ENCODE measurements at places on chromosomes 5 and 9.

- DNase-seq = no peak
Measured at GRCh38 chr9:35619800-35620158, 1.6 kb upstream of the CD72 start.

DNA sequence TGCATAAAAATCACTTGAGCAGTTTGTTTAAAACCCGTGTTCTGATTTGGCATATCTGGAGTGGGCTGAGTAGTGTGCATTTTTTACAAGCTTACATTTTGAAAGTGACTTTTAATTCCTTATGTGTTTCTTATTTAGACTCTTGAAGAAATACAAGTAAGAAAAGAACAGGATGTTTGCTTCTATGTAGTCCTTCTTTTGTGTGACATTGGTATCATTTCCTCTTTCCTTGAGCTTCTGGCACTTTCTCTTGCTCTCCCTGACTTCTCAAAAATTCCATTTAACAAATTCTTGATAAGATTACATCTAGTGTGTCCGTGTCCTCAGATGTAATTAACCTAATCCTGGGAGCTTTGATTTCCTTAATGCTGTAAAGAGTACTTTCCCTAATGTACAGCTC is 12.5 kb downstream of the GARNL3 start:
- DNase-seq = no peak

- DNase-seq = no peak
Measured at GRCh38 chr9:19424176-19424779, 15.5 kb downstream of the ACER2 start.

DNA sequence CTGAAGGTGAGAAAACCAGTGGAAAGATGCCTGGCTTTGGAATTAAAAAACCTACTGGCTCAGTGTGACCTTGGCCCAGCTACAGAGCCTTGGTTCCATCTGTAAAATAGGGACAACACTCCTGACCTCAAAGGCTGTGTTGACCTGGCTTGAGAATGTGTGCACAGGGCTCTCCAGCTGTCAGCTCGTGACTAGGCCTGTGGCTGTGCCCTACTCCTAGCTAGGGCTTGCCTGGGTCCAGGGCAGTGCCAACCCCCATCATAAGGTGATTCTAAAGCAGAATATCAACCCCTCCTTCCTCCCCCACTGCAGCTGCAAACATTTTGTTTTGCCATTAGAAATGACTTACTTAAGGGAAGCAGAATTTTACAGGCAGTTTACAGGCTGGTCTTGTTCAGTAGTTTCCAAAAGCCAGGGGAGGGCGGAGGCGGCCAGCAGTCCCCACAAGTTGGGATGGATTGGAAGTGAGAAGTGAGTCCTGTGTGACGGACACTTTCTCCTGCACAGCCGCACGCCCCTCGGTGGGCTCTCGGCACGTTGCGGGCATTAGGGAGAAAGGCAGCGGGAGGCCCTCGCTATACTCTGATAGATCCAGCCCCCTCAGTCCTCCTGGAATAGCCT is 7.3 kb downstream of the PITX1 start:
- no peak for DNase-seq

DNA sequence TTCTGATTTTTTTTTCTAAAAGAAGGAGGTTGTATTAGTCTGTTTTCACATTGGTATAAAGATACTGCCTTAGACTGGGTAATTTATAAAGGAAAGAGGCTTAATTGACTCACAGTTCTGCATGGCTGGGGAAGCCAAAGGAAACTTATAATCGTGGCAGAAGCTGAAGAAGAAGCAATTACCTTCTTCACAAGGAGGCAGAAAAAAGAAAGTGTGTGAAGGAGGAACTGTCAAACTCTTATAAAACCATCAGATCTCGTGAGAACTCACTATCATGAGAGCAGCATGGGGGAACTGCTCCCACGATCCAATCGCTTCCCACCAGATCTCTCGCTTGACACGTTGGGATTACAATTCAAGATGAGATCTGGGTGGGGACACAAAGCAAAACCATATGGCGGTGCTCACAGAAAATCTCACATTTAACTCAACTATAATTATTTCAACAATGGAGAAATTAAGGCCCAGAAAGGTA is 27.1 kb downstream of the DPYSL3 start:
- no peak for DNase-seq

DNA sequence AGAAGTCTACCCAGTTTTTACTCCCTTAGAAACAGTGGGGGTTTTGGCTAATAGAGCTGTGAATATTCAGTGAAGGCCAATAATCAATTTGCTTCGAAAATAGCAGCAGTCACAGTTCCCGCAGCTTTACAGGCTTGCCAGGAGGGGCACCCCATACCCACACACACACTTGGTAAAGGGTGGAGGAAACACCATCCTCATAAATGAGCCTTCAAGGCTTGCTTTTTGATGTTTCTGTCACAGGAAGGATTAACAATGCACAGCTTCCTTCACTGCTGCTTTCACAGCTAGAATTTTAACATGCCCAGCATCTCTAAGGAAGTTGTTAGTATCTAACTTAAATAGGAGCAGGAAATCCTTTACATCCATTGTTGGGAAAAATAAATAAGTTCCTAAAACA is 1247.5 kb upstream of the C9orf72 start:
- DNase-seq = no peak

DNA sequence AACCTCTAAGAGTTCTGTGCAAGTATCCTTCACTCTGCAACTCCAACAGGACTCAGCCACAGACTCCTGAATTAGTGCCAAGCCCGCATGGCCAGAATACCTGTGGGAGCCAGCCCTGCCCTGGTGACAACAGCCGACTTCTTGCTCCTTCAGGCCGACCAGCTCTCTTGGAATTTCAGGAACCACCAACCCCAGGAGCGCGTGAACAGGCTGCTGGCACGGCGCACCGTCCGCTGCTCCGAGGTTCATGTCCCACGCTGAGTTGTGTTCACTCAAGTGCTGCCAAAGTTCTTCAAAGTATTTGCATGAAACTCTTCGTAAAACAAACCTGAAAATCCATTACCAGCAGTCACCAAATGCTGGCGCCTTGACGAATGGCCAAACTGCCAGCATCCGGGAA is 232.8 kb downstream of the NR2F1-AS1 start:
- no peak for DNase-seq

GRCh38 chr9:35793461-35793860 is 2.1 kb downstream of the NPR2 start:
- DNase-seq = no peak

DNA sequence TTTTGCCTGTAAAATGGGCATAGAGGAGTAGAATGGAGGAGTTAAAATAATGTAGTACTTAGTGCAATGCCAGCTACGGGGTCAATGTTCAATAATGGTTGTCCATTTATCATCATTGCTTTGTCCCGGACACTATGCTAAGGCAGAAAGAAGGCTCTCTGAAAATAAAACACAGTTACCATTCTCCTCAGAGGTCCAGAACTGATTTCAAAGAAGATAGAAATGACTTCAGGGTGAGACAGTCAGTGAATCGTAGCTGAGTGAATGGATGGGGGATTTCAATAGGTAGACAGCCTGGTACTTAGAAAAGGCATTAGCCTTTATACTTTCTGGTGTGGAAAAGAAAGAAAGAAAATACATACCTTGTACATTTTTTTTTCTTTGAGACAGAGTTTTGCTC is 1.2 kb upstream of the AK3 start:
- DNase-seq = no peak

DNA sequence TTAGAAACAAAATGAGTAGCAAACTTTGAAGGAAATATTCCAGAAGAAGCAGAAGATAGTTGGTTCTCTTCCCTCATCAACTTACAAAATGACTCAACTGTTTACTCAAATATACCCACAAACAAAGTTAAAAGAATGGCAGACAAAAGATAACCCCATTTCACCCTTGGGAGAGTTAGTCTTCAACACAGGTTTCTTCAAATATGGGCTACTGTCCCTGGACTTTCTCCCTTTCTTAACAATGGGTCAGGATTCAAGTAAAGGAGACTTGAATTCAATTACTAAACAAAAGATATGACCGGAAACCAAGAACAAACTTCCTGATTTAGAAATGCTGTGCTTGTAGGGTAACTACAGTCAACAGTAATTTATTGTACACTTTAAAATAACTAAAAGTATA is 14.2 kb downstream of the RFX3 start:
- no peak for DNase-seq

DNA sequence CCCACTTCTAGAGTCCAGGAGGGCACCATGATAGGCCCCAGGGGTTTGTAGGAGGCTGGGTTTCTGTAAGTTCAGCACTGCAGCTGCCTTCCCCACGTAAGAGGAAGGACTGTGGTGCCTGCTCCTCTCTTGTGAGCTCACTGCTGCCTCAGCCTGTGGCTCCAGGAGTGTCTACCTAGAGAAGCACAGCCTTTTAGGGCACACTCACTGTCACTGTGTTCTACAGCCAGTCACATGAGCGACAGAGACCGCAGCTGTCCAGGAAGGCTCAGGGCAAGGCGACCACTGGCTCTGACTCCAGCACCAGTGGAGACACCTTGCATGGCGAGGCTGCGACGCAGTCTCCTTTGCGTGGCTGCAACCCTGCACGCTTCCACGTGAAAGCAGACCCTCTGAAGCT is 72.8 kb downstream of the OTULIN start:
- DNase-seq = no peak

DNA sequence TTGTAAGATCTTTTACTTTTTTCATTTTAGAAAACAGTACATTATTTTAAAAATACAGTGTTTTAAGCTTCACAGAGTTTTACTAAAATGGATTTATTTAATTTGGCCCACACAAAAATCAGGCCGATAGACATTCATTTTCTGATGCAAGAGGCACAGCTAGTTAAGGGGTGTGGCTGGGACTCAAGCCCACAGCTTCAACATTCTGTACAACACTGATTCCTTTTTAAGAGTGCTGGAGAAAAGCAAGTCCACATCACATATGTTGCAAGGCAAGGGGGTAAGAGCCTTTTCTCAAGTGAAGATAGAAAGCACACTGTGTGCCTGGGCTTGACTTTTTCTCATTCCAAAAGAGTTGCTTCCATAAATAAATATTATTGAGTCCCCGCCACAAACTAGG is 195.9 kb downstream of the RFK start:
- no peak for DNase-seq

- DNase-seq = no peak
Measured at GRCh38 chr9:29282121-29282520, 1708.8 kb upstream of the C9orf72 start.

All from stimulated activated CD4-positive, alpha-beta T cell treated with anti-CD3 and anti-CD28 coated beads, TNF-alpha, amount 100 ng/mL, for 4 hours (primary cell).